ENCODE measurements at places on chromosomes 7 and 10. TPM values are rescaled to one million over a fixed set of nuclear protein-coding genes. Genes with fewer than 3 reads are reported as not detected.

Gene ACHE
- 0.81 TPM for total RNA-seq

Gene HOXA1
- 2.5 TPM for total RNA-seq

GRCh38 chr10:58514111-58514770, 1.6 kb downstream of the BICC1 start:
- no peak for DNase-seq

DNA sequence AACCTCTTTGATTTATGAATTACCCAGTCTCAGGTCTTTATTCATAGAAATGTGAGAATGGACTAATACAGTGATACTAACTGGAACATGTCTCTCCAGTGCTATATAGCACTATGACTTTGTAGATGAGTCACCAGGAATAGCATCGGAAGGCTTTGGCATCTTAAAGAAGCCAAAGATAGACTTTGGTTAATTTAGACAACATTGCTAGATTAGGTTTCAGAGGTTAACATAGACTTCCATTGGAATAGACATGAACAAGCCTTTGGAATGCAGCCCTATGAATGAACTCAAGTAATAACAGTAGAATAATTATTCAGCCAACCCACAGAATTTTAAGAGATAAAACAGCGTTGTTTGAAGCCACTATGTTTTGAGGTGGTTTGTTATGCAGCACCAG, 169.2 kb downstream of the HGF start:
- DNase-seq, result no peak

DNA sequence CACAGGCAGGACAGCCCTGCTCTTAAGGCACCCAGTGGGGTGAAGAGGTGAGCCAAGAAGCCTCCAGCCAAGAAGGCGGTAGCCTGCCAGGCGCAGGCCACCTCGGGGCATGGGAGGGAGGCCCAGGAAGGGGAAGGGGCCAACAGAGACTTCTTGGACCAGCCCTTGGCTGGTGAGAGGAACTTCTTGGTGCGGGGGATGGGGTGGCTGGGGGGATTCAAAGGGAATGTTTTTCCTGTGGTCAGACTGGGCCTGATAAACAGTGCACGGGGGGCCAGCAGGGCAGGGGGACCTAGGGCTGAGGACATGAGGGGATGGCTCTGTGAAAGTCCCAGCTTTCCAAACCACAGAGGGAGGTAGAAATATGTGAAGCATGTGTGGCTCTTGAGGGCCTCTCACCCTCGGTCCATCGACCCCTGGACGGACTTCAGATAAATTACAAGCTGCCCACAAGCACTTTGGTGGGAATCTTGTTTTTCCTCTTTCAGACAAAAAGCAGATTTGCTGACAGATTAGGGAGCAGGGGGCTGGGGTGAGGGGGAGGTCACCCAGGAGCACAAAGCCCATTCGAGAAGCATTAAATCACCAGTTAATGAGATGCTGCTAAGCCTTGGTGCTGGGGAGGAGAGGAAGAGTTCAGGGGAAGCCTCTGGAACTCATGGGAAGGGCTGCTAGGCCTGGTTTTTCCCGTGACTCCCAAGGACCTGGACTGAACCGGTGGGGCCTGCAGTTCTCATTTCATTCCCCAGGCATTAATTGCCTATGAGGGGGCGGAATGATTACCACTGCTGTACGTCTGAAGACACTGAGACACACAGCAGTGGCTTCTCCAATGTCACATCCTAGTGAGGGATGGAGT, 11.3 kb downstream of the CRYGN start:
- DNase-seq, result peak; percentile 59

DNA sequence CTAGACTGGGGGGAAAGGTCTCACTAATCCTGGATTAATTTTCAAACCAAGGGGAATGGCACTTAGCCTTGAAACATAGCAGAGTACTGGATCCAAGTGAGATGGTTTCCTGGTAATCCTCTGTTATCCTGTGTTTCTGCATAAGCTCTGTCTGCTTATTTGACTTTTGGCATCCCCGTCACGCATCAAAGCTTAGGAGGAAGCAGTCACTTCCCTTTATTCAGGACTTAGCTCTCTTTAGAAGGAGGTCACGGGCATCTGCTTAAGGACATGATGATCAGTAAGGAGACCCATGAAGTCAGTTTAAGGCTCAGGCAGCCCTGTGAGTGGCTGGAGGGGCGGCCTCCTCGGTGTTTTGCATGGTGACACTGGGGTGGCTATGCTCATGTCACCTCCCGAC, 30.0 kb downstream of the TSPAN15 start:
- DNase-seq, result no peak

- DNase-seq, result no peak
These were observed 1.4 kb downstream of the PDSS1 start for GRCh38 chr10:26698909-26699308.

All from suprapubic skin (tissue), 4 donors.